ENCODE measurements at places on chromosomes 5 and 9. TPM values are rescaled to one million over a fixed set of nuclear protein-coding genes. Genes with fewer than 3 reads are reported as not detected.

SHROOM1 gene
- total RNA-seq: 8.0 TPM

DNA sequence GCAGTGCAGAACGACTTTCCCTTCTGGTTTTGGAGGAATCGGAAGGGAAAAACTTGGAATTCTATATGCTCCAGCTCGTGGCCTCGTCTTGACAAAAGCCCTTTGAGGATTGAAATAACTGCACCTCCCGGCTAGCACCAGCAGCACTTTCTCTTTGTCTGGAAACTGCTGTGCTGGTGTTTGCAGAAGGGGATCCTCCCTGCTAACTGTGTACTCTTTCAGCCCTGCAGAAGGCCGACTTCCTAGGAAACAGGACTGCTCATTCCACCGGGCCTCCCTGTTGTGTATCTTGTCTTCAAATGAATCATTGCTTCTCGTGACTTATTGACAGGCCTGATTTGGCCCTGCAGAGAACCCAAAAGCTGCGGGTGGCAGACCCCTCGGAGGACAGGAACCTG is 23.6 kb downstream of the STC2 start:
- DNase-seq: no peak

GABRA1 gene
- not detected for total RNA-seq

PDZD2 gene
- total RNA-seq: 1.8 TPM

DNA sequence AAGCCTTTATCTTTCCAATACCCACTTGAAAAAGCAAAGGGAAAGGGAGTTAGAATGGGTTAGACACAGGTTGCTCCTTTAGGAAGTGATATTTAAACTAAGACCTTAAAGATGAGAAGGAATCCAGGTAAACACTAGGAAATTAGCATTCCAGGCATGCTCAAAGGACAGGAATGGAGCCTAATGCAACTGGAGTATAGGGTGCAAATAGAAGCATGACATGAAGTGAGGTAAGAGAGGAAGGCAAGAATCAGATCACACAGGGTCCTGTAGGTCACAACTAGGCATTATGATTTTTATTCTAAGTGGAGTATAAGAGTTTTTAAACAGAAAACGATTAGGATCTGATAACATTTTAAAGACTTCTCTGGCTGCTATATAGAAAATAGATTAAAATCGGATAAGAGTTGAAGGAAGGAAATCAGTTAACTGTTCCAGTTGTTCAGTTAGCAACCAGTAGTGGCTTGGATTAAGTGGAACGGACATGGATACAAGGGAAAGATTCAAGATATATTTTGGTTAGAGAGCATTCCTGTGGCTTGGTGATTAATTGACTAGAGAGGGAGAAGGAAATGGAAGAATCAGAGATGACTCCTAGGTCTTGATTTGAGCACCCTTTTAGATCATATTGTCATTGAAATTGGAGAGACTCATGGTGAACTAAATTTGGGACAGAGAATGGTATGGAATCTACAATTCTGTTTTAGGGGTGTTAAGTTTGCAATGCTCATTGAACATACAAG is 95.9 kb downstream of the FBXO4 start:
- no peak for DNase-seq

DNA sequence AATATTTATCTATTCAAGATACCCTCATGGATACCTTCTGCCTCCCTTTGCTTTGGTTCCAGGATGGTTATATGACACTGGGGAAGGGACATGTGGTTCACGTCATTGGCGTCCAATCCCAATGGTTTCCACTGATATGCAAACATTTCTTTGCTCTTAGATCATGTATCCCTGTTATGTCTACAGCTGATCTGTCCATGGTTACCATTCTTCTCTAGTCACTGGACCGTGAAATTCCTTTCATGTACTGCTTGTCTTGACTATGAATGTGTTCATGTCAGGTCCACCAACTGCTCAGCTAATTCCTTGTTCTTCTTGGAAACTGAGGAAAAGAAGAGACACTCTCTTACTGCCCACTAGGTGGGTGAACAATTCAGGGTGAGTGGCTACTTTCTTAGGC is 391.1 kb upstream of the ZNF608 start:
- peak; percentile 85 for DNase-seq

All from epithelial cell of proximal tubule (primary cell).